Activated CD8-positive, alpha-beta T cell treated with anti-CD3 and anti-CD28 coated beads, Interleukin-2, amount 10 ng/mL, durations not matched to agents 7 days and 5 days (primary cell): ENCODE measurements at places on chromosomes 3 and 15. TPM values are rescaled to one million over a fixed set of nuclear protein-coding genes. Genes with fewer than 3 reads are reported as not detected.
A peak's percentile ranks its signal among the peaks of the same experiment; 100 is the strongest.

- no peak for DNase-seq
These were observed 322.5 kb upstream of the CFAP20DC start for GRCh38 chr3:59372346-59372745.

DNA sequence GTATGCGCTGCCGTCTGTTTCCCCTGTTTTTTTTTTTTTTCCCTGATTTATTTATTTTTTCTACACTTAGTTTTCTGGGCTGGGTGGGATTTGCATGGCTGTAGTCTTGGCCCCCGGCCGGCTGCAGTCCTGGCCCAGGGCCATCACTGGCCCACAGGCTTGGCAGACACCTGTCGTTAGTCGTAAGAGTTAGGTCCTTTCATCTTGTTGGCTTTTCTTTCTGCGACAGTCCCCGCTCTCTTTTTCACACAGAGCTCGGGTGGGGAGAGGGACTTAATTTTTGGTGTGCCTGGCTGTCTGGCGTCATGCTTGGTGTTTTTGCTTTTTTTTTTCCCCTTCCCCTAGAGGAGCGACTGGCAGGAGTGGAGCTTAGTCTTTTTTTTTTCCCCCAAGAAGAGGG lies 183.4 kb downstream of the KLF13 start:
- no peak for DNase-seq

DNA sequence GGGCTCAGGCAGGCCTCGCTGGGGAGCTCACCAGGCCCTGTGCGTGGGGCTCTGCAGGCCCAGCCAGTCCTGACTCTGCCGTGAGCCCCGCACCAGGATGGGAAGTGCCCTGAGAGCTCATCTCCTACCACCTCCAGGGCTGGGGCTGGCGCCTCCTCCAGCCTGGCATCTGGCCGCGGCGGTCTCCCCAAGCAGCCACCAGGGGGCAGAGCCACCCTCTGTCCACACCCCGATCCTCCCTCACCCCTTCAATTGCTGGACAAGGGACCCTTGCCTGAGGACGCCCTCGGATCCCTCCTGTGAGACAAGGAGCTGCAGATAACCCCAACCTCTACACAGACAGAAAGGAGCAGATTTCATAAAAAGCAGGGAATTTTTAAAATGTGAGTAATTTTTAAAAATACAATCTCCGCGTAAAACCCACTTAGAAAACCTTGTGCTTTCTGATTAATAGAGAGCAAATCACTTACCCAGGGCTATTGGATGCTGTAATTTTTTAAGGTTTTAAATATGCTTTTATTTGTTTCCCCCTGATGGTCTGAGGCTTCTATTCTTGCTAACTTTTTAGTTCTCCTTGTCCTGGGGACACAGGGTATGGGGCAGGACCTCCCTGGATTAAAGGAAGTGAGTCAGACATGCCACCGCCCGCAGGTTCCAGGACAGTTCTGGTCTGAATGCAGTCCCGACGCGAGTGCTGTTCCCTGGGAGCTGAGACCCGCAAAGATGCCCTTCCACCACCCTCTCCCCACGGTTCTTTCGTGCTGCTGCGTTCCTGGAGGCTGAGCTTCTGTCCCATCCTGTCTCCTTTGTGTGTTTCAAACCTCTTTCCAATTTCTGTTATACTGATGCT lies 52.3 kb upstream of the CHRNA7 start:
- peak; percentile 61 for DNase-seq

- DNase-seq, result no peak
These were observed 28.1 kb downstream of the ERICH6 start for GRCh38 chr3:150675587-150675986.

DNA sequence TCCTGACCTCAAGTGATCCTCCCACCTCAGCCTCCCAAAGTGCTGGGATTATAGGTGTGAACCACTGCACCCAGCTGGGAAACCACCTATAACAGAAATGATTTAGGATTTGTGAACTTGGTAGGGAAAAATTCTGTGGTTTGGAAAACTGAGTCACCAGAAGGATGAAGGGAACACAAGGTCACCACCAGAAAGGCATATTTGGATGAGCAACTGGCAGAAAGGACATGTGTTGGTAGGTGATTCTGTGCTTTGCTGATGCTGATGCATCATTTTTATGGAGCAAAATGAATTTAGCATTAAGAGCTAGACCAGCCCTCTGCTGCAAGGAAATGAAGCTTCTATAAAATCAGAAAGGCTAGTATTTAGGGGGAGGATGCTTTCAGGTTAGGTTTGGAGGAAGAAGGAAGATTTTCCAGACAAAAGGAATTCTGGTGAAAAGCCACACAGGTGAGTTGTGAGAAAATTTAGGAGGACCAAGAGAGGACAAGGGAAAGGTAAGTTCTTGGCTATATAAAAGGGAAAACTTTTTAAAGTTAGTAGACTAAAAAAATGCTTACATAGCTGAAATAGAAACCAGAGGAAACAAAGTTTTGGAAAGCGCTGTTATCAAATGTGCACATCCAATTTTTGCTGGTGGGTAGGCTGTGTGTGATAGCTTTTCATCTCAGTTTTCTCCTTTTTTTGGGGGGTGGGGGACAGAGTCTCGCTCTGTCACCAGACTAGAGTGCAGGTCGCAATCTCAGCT lies 3.6 kb downstream of the PXK start:
- no peak for DNase-seq

DNA sequence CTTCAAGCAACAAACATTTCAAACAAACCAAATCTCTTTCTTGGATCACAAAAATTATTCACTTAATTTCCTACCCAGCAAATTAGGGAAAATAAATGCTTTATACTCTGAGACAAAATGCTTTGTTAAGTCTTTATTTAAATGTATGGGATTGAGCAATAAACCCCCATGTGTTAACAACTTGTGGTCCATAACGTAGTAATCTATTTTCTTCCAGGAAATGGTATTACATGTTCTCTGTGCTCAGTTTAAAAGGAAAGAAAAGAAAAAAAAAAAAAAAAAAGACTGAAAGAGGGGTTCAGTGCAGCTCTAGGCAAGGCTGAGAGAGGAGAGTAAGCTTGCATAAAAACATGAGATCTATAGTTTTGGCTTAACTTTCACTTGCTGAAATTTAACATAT lies 102.3 kb downstream of the PIK3CB start:
- DNase-seq, result no peak

- DNase-seq, result no peak
These were observed 156.0 kb downstream of the PDE8A start for GRCh38 chr15:85137489-85138168.

DNA sequence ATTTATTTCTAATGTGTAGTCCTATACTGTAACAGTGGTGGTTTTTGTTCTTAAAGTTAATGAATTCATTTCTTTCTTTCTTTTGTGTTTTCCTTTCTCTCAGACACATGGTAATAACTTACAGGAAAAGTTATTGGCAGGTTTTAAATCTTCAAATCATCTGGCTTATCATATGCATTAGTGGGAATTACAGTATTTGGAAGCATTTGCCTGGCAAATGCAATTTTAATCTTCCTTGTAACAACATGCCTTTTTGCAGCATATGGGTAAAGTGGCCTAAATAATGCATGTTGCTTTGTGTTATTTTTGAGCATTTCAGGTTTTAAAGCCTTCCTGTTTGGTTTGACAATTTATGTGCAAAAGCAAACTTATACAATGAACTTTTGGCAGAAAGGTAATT lies 66.8 kb downstream of the GALK2 start:
- DNase-seq, result no peak

GRCh38 chr3:32454111-32454510 lies 48.5 kb downstream of the CMTM6 start:
- no peak for DNase-seq

GRCh38 chr3:146581951-146582467 lies 23.1 kb downstream of the PLSCR5 start:
- DNase-seq, result no peak

DNA sequence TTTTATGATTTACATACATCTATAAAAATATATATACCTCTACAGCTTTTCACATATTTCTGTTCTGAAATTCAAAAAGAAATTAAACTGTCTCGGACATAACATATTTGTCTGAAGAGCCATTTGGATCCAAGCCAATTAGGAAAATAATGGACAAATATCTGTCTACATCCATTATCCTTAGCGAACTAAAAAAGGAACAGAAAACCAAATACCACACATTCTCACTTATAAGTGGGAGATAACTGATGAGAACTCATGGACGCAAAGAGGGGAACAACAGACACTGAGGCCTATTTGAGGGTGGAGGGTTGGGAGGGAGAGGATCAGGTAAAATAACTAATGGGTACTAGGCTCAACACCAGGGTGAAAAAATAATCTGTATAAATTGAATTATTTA lies 829.4 kb upstream of the ALCAM start:
- DNase-seq, result no peak

- DNase-seq, result no peak
These were observed 15.9 kb downstream of the ABTB1 start for GRCh38 chr3:127688416-127689265.

DNA sequence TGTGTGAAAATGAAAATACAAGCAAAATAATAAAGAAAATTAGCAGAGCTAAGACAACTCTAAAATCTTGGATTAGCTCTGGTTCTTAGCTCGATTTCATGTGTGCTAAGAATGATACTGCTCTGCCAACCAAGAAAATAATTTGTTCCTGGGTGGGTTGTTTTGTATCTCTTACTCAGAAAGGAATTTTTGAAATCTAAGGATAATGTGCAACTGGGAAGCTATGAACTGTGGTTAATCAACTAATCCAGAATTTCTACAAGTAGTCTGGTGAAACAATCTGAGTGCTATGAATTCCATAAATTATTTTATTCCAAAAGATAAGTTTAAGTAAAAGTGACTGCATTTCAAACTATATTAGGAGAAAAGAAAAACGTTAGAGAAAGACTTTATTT lies 92.0 kb downstream of the TFDP2 start:
- DNase-seq, result no peak

DNA sequence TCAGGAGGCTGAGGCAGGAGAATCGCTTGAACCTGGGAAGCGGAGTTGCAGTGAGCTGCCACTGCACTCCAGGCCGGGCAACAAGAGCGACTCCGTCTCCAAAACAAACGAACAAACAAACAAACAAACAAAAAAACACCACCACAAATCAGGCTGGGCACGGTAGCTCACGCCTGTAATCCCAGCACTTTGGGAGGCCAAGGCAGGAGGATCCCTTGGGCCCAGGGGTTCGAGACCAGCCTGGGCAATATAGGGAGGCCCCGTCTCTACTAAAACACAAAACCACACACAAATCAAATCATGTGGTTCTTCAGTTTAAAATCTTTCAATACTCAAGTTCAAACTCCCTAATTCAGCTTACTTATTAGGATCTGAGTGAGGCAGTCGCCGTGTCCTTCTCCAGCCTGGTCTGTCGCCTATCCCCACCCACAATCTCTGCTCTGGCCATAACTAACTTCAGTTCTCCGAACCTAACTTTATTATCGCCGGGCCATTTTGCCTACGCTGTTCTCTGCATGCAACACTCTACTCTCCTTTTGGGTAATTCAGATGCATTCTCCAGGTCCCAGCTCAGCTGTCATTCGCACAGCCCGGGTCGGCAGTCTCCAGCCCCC lies 660 bp upstream of the RTF1 start:
- no peak for DNase-seq

GRCh38 chr3:175728566-175728965 lies 869.4 kb downstream of the NAALADL2 start:
- DNase-seq, result no peak

GRCh38 chr3:191139736-191140135 lies 59.3 kb upstream of the OSTN start:
- DNase-seq, result no peak

- DNase-seq, result no peak
These were observed 158.3 kb upstream of the STAC start for GRCh38 chr3:36221975-36222374.

DNA sequence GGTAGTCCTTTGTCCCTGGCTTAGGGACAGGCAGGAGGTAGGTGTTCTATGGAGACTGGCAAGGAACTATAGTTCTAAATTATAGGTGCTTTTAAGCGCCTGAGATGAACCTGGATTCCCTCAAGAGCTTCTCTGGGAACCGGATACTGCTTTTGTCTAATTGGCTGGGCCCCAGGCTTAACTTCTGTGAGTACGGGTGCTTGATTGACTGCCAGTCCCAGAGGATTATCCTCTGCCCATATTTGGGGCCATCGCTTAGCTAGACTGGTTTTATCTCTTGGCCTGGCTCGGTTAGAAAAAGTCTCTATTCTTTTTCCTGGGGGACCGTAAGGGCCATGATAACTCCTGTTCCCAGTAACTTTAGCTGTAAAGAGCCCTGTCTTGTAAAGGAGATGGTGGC lies 339.1 kb downstream of the KCNH8 start:
- no peak for DNase-seq

DNA sequence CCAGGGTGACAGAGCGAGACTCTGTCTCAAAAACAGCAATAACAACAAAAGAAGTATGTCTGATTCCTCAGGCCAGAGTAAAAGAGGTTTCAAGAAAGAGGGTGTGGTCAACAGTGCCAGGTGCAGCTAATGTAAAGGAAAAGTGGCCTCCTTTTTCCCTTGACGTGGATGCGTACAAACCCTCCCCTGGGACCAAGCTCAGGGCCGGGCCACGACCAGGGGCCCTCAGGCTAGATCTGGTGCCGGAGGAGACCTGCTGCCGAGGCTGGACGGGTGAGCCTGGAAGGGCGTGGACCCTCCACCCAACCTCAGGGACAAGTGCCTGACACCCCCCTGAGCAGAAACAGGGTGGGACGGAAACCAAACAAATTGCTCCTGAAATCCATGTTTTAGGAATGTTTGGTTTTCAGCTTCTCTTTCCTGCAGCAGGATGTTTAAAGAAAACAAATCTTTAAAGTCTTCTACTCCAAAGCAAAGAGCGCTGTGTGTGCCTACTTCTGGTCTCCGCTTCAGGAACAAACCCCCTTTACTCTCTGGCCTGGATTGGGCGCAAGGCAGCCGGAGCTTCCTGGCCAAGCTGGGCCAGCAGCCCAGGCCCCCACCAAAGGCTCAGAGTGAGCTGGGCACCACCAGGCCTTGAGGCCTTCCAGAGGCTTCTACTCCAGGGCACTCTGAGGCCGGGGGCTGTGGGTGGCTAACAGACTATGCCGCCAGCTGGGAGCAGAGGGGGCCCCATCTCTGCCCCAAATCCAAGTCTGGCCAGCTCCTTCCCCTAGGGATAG lies 21.4 kb downstream of the ZDHHC19 start:
- no peak for DNase-seq

DNA sequence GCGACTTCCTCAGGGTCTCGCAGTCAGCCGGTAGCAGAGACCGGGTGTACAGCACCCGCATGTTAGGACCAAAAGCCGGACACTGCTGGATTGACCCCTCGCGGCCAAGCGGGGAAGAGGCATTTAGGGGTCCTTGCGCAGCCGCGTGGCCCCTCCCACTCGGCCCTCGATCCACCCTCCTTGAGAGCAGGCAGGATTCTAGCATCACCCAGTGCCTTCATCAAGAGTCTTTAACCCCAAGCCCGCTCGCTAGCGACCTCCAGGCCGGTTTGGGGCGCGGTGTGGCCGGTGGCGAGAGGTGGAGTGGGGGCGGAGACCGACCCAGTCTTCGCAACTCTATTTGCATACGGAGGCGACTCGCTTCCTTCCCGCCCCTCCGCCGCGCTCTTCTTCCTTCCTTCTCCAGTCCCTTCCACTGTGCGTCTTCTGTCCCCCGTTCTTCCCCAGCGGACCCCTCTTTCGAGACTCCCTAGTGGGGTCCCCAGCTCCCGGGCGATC lies at the start of gene ST6GAL1:
ST6GAL1 (plus strand) TSS at position 384 of the 498 bp plus-strand sequence. CDS start 112,178 bp downstream, outside the sequence.
- peak; percentile 81 for DNase-seq

TMIE gene
- 0.34 TPM for total RNA-seq

DISP2 gene
- 2.6 TPM for total RNA-seq

PLCL2 gene
- 33.9 TPM for total RNA-seq

TICRR gene
- total RNA-seq, result 36.9 TPM

SLC28A2 gene
- not detected for total RNA-seq

TRIM42 gene
- total RNA-seq, result not detected

STRC gene
- total RNA-seq, result 0.40 TPM

CDAN1 gene
- 21.6 TPM for total RNA-seq

PIGZ gene
- 0.81 TPM for total RNA-seq

ABHD6 gene
- 4.4 TPM for total RNA-seq

USP50 gene
- not detected for total RNA-seq

NPRL2 gene
- total RNA-seq, result 60.3 TPM

GP9 gene
- not detected for total RNA-seq

GOLIM4 gene
- total RNA-seq, result 6.0 TPM

PRRT3 gene
- 6.9 TPM for total RNA-seq
